ENCODE measurements at places on chromosomes 6 and 20.

GRCh38 chr6:106084106-106084988 is 1.8 kb upstream of the PRDM1 start:
- no peak for DNase-seq

DNA sequence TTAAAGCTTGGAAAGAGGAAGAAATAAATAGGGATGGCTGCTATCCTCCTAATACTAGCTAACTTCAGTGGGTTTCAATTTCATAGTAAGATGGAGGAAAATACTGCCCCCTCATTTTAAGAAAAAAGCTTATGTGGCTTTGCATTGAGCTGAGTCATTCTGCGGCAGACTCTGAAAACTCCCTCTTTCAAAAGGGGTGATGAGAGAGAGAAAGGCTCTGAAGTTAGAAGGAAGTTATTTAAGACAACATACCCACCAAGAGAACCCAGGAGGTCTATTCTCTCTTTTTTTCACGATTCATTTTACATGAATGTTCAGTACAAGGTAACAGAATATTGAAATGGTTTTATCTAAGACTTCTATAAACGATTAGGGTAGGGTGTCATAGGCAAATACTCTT is 4.5 kb downstream of the PRDM13 start:
- DNase-seq = no peak

DNA sequence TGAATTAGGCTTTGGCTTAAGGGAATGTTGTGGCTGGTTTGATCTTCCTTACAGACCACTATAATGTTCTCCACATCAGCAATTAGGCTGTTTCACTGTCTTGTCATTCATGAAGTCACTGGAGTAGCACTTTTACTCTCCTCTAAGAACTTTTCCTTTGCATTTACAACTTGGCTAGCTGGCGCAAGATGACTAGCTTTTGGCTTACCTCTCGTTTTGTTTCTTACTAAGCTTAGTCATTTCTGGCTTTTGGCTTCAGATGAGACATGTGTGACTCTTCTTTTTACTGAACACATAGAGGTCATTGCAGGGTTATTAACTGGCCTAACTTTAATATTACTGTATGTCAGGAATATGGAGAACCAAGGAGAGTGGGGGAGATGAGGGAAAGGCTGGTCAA is 143.2 kb downstream of the PTCHD4 start:
- no peak for DNase-seq

DNA sequence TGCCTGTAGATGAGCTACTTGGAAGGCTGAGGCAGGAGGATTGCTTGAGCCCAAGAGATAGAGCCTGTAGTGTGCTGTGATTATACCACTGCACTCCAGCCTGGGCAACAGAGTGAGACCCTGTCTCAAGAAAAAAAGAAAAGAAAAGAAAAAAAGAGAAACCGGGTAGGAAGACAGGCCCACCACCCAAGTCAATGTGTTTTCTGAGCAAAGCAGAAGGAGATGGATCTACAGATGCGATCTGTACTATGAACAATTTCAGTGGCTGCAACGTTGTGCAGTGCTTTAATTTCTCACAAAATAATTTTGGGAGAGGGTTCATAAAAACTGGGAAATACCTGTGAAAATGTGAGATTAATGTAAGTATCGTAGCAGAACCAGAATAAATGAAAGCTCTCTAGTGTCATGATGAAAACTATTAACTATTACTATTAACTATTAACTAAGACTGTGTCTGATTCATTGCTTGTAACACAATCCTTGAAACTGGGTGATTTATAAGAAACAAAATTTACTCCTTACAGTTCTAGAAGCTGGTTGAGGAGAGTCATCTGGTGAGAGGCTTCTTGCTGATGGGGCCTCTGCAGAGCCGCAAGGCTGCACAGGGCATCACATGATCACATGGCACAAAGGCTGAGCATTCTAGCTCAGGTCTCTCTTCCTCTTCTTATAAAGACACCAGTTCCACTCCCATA is 233.1 kb upstream of the ZNF217 start:
- DNase-seq = peak; percentile 78

- DNase-seq = no peak
Observed at GRCh38 chr20:62832212-62832922, 15.5 kb downstream of the COL9A3 start.

DNA sequence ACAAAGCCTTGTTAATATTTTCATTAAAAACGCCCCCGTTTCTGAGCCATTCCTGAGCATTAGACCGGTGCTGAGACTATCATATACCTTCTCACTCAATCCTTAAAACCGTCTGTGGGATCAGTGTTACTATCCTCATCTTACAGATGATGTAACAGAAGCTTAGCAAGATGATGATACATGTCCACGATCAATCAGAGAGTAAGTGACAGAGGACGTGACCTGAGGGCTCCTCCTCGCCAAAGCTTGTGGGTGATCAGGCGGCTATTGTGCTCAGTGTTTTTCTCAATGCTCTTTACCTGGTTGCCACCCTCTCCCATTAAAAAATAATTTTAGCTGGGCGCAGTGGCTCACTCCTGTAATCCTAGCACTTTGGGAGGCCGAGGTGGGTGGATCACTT is 113.1 kb downstream of the MTHFD1L start:
- no peak for DNase-seq

DNA sequence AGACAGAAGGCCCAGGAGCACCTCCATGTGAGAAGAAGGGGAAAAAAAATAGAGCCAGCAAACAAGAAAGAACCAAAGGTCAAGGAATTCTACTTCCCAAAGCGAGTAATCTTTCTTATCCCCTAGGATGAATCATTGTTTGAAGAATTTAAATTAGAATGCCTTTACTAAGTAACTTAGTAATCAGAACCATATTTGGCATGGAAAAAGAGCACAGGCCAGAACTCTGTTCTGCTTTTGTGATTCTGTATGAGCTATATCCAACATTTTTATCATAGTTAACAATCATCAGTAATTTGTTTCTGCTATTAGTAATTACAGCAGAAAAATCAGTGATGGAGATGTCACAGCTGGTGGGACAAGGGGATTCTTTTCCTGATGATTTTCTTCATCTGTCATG is 228.8 kb upstream of the FAM83B start:
- no peak for DNase-seq

GRCh38 chr6:152267967-152268845 is 369.0 kb downstream of the SYNE1 start:
- DNase-seq = peak; percentile 14

Measured in COLO829 (cell line).